Stimulated activated CD8-positive, alpha-beta memory T cell treated with anti-CD3 and anti-CD28 coated beads, Interleukin-12 subunit alpha, Interleukin-12 subunit beta, amount 100 ng/mL, for 4 hours (primary cell): ENCODE measurements at places on chromosomes 11 and 22.

GRCh38 chr11:47440054-47440476, 8.9 kb downstream of the RAPSN start:
- DNase-seq = no peak

GRCh38 chr22:19806213-19807160, 45.9 kb downstream of the TBX1 start:
- DNase-seq = no peak

- no peak for DNase-seq
Measured at GRCh38 chr11:36385121-36385970, 89.3 kb downstream of the PRR5L start.

DNA sequence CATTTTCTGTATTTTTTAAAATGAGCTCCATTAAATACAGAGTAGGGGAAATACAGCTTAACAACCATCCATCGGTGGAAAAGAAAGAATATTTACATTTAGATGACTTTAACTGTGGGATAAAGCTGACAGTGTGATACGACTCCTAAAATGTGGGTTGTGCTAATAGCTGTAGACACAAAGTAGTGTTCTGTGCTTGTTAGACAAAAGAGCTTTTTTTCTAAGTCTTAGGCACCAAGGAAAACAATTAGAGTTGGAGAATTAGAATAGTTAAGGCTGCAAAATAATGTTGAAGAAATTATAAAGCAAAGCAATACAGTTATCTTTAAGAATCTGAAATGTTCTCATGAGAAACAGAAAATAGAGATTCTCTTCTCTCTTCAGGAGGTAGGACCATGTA, 307.7 kb upstream of the KIRREL3 start:
- no peak for DNase-seq

GRCh38 chr11:30617762-30618161, 31.6 kb upstream of the MPPED2 start:
- no peak for DNase-seq

- DNase-seq = no peak
Measured at GRCh38 chr11:119599864-119600541, 129.0 kb downstream of the NECTIN1 start.
